ENCODE measurements at places on chromosomes 4 and X.

- no peak for DNase-seq
Measured at GRCh38 chr4:36551697-36552214, 270.3 kb downstream of the DTHD1 start.

DNA sequence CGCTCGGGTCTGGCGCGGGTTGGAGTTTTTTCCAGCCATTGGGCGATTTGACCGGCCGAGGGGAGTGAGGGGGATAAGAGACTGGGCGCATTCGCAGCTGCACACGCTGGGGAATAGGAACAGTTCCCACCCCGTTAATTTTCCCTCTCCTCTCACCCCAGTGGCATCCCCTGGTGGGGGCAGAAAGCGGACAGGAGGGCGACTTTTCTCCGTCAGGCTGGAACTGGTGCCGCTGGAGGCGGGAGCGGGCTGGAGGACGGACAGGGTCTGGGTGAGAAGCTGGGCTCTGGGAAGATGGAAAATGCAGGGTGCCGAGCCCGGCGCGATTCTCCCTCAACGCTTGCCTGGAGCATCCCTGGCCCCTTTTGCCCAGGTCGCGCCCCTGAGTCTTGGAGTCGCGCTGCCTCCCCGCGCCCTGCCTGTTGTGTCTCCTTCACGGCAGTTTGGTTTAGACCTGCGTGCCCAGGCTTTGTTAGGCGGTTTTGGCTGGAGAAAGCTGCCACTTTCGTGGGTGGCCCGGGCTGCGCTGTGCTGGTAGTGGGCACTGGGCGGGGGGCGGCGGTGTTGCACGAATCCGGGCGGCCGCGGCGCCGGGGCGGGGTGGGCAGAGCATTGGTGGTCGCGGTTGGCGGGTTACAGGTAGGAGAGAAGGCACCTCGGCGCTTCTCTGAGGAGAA is 2.0 kb downstream of the ADGRL3 start:
- DNase-seq: no peak

DNA sequence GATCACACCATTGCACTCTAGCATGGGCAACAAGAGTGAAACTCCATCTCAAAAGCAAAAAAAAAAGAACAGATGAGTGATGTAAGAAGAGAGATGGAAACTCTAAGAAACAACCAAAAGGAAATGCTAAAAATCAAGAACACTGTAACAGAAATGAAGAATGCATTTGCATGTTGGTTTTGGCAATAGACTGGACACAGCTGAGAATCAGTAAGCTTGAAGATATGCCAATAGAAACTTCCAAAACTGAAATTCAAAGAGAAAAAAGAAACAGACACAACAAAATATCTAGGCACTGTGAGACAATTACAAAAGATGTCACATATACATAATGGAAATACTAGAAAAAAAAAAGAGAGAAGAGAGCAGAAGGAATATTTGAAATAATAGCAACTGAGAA is 93.7 kb downstream of the BEND2 start:
- DNase-seq: no peak

- no peak for DNase-seq
Measured at GRCh38 chr4:112894951-112895350, 154.5 kb upstream of the ANK2 start.

GRCh38 chr4:139564502-139564901 is 8.5 kb upstream of the SETD7 start:
- no peak for DNase-seq

DNA sequence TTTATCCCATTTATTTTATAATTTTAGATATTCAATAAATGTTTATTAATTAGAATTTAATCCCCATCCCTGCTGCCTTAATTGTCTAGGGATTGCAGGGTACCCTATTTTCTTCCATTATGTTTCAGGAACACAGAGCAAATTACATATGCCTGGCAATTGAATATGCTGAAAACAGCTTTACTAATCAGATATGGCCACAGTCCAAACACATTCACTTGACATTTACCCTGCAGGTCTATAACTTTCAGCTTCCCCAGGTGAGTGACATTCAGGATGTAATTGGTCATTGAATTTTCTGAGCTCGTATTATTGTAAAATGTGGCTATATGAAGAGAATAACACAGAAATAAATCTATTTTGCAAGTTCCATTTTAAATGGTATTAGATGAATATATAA is 218.7 kb upstream of the NDST4 start:
- no peak for DNase-seq

GRCh38 chrX:122816288-122816687 is 367.8 kb upstream of the GRIA3 start:
- no peak for DNase-seq

DNA sequence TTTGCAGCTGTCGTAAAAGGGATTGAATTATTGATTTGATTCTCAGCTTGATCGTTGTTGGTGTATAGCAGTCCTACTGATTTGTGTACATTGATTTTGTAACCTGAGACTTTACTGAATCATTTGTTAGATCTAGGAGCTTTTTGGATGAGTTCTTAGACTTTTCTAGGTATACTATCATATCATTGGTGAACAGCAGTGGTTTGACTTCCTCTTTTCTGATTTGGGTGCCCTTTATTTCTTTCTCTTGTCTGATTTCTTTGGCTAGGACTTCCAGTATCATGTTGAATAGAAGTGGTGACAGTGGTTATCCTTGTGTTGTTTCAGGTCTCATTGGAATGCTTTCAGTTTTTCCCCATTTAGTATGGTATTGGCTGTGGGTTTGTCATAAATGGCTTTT is 8.4 kb downstream of the APOOL start:
- no peak for DNase-seq

GRCh38 chr4:26985873-26986272 is 125.2 kb downstream of the STIM2 start:
- no peak for DNase-seq

GRCh38 chr4:23897564-23898109 is 7.8 kb upstream of the PPARGC1A start:
- no peak for DNase-seq

GRCh38 chr4:146176891-146177290 is 1.4 kb downstream of the LSM6 start:
- no peak for DNase-seq

- DNase-seq: no peak
Measured at GRCh38 chr4:17920681-17921080, 100.9 kb downstream of the LCORL start.

DNA sequence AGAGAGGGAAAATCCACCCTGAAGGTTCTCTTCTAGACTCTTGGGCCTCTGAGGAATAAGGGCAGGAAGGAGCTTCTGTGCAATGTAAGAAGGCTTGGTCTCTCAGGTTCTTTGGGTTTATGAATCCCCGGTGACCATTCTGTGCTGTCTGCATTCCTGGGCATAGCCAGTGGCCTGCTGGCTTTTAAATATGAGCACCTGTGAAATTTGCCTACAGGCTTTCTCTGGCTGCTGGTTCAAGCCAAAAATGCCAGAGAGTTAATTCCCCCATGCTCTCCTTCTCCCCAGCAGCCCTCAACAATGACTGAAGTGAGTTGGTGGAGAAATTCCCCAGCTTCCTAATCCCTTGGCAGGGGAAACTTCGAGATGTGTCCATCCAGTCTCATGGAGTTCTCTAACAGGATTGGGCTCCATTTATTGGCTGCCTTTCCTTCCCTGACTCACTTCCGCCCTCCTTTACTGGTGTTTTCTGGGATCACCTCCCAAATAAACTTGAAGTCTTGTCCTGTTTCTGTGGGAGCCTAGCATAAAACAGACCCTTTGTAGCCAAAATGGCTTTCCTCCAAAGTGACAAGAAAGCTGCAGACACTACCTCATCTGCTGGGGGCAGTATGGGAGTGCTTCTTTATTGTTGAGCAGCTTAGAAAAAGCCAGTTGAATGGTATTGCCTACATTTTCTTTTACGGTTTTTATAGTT is 179.4 kb upstream of the CASK start:
- no peak for DNase-seq

GRCh38 chrX:152897222-152898131 is at the start of gene ZNF185:
Gene ZNF185, plus strand, starts transcription at chrX:152898067. Its CDS starts 16,423 bp downstream, at chrX:152914490.
- no peak for DNase-seq

- no peak for DNase-seq
Measured at GRCh38 chr4:1582227-1582626, 101.9 kb downstream of the FAM53A start.

DNA sequence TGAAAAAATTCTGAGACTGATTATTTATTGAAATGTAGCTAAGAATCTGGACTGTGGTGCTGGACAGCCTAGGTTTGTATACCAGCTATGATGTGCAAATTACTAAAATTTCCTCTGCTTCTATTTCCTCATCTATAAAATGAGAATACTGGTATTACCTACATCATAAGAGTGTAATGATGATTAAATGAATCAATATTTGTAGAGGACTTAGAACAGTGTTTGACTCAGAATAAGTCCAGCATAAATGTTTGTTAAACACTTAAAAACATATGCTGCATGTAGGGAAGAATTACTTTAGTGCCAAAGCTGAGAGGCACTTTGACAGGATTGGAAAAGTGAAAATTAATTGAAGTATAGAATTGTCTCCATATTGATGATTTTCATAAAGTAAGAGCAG is 55.3 kb upstream of the TMPRSS11F start:
- no peak for DNase-seq

DNA sequence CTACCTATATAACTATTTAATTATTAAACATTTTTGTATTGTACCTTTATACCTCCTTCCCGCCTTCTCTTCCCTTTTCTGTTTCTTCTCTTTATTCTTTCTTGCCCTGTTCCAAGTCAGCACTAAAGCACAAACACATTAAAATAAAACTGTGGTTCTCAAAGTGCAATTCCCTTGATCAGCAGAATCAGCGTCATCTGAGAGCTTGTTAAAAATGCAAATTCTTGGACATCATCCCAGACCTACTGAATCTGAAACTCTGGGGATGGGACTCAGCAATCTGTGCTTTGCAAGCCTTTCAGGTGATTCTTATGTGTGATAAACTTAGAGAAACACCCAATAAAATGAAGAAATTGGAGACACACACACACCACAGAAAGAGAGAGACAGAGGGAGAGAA is 178.4 kb upstream of the BMP3 start:
- DNase-seq: no peak

DNA sequence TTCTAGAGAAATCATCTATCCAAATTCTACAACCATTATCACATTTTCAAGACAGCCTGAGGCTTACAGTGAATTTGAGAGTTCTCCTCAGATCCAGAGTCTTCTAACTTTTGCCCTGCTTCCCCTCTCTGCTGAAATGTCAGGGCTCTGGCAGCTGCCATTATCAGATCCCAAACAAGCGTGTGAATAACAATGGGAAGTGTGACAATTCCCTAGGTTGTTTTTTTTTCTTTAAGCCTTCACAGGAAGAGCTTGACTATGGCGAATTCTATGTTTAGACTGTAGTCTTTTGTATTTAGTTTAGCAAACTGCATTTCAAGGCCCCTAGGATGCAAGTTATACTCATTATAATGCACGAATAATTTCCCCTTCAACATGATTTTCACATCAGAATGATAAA is 61.3 kb upstream of the KDR start:
- DNase-seq: no peak

DNA sequence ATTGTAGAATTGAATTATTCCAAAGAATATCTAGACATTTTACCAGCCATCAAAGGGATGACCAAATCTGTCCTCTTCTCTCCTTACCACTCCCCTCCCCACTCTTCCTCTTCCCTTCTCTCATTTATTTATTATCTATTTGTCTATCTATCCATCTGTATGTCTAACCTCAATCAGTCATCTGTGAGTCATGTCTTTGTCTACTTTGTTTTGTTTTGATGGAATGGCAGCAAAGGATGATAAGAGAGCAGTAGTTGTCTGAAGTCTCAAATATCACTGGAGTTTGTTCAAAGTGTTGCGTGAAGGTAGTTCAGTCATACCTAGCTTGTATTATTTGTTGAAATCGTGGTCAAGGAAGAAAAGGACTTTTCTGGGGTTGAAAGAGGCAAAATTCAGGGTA is 34.7 kb upstream of the PGRMC2 start:
- DNase-seq: no peak

GRCh38 chr4:128600410-128600809 is 209.1 kb upstream of the JADE1 start:
- DNase-seq: no peak

- no peak for DNase-seq
Measured at GRCh38 chr4:155722816-155723499, 35.9 kb upstream of the GUCY1B1 start.

GRCh38 chr4:84750960-84751283 is 168.0 kb downstream of the CDS1 start:
- no peak for DNase-seq

DNA sequence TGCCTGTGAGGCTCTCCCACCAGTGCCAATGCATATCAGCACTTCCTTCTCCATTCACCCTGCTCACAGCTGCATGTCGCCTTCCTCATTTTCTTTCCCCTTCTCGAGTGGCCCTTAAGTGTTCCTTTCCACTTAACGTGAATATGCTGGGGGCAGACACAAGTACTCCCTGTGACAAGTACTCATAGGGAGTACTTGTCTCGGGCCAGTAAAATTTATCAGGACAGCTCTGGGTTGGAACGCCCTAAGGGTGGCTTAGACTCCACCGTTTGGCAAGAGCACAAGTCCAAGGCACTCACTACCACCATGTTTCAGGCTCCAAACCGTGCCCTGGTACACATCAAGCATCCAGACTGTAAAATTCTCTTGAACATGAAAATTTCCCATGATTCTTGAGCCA is 3.9 kb upstream of the LDOC1 start:
- no peak for DNase-seq

DNA sequence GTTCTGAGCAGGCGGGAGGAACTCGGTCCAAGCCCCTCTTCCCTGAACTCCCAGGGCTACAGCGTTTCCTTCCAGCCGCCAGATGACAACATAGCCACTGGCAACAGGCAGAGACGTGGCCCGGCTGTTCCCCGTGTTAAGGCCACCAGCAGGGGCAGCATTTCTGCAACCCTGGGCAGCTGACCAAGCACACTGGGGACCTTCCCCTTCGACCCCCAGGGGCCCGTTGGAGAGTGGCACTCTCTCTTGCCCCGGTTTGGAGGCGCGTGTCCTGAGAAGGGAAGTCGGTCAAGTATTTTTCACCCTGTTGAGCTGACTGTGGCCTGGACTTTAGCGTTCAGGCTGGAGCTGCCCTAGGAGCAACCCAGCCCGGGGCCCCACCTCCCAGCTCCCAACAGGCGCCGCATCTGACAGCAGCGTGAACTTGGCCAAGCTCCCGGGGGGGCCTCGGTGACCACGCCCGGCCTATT is 37.6 kb downstream of the ZBTB49 start:
- DNase-seq: peak; percentile 5

DNA sequence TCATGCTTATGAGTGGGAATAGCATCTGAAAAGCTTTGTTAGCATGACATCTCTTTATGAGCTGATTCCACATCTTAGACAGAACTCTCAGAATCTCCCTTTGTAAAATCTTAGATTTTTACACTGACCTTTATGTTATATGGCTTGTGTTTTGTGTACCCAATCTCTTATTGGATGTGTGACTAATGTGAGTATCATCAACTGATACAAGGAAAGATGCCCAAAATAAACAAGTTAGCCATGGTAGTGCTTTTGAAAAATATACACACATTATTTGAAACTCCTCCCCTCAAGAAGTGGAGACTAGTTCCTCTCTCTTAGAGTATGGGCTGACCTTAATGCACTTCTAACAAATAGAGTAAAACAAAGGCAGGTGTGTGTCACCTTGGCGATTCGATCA is 160.1 kb upstream of the NRK start:
- DNase-seq: no peak

GRCh38 chr4:153137677-153138630 is 66.3 kb upstream of the TRIM2 start:
- no peak for DNase-seq

- no peak for DNase-seq
Measured at GRCh38 chr4:41146196-41146595, 68.1 kb downstream of the APBB2 start.

GRCh38 chrX:133335027-133335426 is 80.3 kb downstream of the GPC4 start:
- no peak for DNase-seq
